ENCODE measurements at places on chromosomes 16 and 17. TPM values are rescaled to one million over a fixed set of nuclear protein-coding genes. Genes with fewer than 3 reads are reported as not detected.

DNA sequence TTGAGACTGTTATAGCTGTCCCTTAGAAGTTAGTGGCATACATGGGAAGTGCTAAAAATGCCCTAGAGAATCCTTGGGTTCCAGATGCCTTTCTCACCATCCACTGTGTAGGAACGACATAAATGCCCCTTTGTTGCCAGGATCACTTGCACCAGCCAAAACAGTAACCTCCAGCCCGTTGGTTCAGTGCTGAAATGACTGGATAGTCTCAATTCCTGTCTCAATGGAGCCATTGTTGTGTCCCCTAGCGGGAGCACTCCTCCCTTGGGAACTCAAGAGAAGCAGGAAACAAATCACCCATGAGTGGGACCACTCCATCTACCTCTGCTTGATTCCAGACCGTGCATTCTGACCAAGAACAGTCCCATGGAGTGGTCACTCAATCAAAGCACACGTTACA is 23.1 kb downstream of the MPHOSPH6 start:
- no peak for DNase-seq

GRCh38 chr17:18368946-18369345 is 5.6 kb upstream of the SHMT1 start:
- no peak for DNase-seq

- DNase-seq, result no peak
Observed at GRCh38 chr17:8408371-8408770, 10.7 kb upstream of the RNF222 start.

DNA sequence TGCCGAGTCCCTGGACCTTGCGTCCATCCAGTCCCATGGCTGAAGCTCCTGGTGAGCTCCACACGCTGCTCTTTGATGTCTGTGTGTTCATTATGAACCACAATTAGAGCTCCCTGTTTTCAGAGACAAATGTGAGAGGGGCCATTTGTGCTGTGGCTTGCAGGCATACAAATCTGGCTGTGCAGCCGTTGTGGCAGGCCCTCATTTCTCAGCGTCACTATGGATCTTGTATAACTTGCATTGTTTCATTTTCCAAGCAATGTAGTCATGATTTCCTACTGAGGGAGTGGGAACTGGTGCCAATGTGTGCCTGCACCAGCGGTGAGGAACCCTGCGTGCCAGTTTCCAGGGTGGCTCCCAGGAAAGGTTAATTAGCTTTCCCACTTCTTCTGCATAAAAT is 542.6 kb downstream of the TMEM114 start:
- no peak for DNase-seq

- no peak for DNase-seq
Observed at GRCh38 chr17:5793899-5794298, 209.6 kb upstream of the NLRP1 start.

- DNase-seq, result peak; percentile 27
Observed at GRCh38 chr16:85491798-85492294, 121.3 kb upstream of the GSE1 start.

- no peak for DNase-seq
Observed at GRCh38 chr17:78748730-78749317, 33.2 kb downstream of the CYTH1 start.

DNA sequence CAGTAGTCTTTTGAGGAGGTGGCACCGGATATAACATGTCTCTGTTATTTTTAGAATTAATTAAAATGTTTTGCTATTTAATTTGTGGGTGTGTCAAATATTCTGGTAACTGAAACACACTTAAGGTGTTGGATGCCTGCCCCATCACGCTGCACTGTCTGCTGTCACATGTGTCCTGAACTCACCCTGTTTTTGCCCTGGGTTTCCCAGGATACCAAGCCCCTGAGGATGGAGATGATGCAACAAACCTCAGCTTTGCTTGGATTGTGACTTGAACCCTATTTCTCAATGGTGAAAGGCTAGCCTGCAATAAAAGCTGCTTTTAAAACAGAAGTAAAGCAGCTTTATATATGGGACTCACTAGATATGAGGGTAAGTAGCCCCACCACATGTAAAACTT is 11.5 kb upstream of the DUSP14 start:
- DNase-seq, result no peak

DNA sequence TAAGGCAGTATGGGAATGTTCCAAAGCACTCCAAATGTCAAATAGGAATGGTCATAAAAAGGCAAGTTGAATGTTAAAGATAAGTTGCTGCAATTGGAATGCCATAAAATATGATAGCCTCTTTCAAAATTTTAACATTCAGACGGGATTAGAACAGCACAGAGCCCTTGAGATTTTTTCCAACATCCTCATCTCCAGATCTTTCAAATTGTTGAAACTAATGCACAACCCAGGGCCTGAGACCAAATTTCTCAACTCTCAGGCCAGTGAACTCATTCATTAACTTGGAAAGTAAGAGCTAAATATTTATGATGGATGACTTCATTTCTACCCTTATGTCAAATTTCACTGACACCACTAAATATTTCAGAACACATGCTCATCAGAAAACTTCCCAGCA is 346.5 kb upstream of the XYLT1 start:
- DNase-seq, result no peak

The MT1G gene
- 26.0 TPM for polyA plus RNA-seq

The GPRC5B gene
- polyA plus RNA-seq, result 87.4 TPM

The FOXN1 gene
- polyA plus RNA-seq, result 2.9 TPM

The KRTAP4-1 gene
- polyA plus RNA-seq, result not detected

The KRT10 gene
- 58.8 TPM for polyA plus RNA-seq

The SNX20 gene
- 1.4 TPM for polyA plus RNA-seq

The KRT12 gene
- polyA plus RNA-seq, result 0.57 TPM

All from muscle of arm (tissue), 14 donors.